ENCODE measurements at places on chromosomes 5 and 9.

DNA sequence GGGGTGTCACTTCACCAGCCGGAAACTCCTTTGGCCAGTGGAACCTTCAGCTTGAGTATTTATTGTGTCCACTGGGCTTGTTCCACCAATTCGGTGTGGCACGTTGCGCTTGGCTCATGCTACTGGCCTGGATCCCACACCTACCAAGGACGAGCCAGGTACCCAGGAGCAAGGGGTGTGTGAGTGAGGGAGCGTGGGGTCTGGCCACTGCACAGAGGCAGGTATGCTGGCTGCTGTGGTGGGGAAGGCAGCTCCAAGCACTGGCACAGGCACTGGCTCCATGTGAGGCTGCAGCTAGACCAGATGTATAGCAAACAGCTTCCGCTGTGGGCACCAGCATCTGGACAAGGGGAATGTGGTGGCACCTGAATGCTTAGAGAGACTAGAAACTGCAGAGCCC, 28.1 kb upstream of the CYLC2 start:
- DNase-seq: no peak

- DNase-seq: no peak
These were observed 16.6 kb upstream of the CARD19 start for GRCh38 chr9:93079371-93079770.

DNA sequence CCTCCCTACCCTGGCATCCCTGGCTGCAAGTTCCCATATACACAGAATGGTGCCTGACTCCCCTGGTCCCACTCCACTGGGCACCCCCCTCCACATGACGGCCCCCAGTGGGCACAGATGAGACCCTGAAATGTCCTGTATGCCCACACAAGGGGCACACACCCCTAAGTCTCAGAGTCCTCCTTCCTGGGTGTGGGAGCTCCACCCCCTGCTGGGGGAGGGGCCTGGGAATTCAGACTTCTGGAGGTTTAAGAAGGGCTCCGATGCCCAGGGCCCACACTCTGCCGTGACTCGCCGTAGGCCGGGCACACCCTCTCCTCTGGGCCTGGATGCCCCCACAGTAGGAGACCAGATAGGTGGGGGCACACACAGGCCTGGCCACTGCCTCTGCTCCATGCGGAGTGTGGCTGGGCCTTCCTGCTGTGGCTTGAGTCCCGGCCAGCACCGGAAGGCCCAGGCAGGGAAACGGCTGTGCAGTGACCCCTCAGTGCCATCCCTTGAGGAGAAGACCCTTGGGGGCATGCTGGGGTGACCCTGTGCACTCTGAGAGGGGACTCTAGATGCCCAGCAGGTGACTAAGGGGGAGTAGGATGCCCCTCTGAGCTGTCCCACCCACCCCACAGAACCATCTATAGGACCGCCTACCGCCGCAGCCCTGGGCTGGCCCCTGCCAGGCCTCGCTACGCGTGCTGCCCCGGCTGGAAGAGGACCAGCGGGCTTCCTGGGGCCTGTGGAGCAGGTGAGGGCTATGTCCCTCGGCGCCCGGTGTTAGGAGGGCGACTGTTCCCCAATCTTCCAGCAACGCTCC, 6.5 kb downstream of the EGFL7 start:
- DNase-seq: no peak

DNA sequence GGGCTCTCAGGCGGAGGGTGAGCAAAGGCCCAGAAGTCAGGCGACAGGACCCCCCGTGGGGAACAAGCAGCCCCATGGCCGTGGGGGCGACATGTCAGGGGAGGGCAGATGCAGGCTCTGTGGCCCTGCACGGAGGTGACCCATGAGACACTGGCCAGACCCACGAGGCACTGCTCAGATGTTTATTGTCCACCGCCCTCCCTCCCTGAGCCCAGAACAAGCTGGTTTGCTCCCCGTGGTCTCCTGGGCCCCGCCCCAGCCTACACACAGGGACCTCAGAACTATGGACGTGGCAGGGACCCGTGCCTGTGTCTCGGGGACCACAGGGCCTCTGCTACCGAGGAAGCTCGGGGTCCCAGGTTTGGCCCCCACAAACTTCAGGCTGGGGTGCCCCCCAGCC, 1.9 kb downstream of the FUT7 start:
- no peak for DNase-seq

GRCh38 chr5:96569332-96569731, 92.8 kb upstream of the CAST start:
- DNase-seq: no peak

- DNase-seq: no peak
These were observed 185.0 kb downstream of the SEMA6A start for GRCh38 chr5:116389601-116390000.

- no peak for DNase-seq
These were observed 35.0 kb upstream of the ANKH start for GRCh38 chr5:14906628-14907027.

DNA sequence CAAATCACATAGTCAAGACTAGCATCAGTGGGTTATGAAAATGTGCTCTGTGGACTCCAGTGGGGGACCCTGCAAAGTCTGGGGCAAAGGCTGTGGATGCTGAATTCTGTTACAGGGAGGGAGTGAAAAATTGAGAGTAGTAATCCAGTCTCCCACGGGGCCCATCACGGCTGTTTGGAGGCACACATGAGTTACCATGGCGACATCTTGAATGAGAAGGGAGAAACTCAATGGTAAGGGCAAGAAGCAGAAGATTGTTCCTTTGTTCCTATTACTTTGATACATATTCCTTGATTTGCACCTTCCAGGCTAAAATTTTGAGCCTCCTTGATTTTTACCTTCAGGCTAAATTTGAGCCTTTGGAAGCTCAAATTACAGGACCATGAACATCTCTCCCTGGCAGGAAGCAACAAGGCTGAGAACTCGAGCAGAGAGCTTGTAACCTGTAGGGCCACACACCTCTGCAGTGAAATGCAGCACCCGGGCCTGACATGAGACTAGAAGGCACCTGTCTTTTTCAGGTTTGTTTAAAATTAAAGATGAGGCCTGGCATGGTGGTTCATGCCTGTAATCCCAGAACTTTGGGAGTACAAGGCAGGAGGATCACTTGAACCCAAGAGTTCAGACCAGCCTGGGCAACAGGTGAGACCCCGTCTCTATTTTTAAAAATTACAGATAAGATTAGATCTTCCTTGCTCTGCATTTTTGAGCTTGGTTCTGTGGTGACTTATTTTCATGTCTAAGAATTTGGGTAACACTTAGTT, 31.0 kb upstream of the ZFR start:
- DNase-seq: no peak

DNA sequence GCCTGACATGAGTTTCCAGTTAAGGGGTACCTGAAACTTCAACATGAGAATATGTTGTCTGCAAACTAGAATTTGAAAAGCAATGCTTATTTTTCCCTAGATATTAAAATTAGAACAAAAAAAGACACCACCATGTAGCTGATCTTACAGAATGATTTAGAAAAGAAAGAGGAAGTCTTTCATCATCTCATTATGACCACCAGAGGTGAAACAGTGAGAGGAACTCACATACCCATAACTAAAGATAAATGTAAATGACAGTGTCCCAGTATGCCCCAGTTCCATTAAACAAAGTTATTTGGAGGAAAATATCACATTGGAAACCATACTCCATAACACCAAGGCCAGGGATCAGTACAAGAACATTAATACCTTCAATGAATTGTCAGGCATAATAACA, 6.9 kb downstream of the TAF7 start:
- DNase-seq: no peak

GRCh38 chr9:6301858-6302257, 26.3 kb upstream of the TPD52L3 start:
- DNase-seq: no peak

- no peak for DNase-seq
These were observed 9.4 kb downstream of the ADAMTSL2 start for GRCh38 chr9:133543772-133544467.

- DNase-seq: peak; percentile 37
These were observed 81.2 kb downstream of the OTULIN start for GRCh38 chr5:14745753-14746152.

- DNase-seq: no peak
These were observed 33.5 kb downstream of the KCNMB1 start for GRCh38 chr5:170355601-170356098.
